ENCODE measurements at places on chromosomes 5 and 9. TPM values are rescaled to one million over a fixed set of nuclear protein-coding genes. Genes with fewer than 3 reads are reported as not detected.
A peak's percentile ranks its signal among the peaks of the same experiment; 100 is the strongest.

MYOT gene
- 0.83 TPM for total RNA-seq

GRCh38 chr9:77019236-77019925, at the start of gene FOXB2:
Gene FOXB2, plus strand, starts transcription at chr9:77019655. Its CDS starts 0 bp downstream, at chr9:77019655.
- DNase-seq: no peak
- no peaks in the 10 kb centered on the region for H3K27me3 ChIP-seq
- H3K4me3 ChIP-seq: no peak within 1 kb of the TSS

EIF4EBP3 gene
- 13.3 TPM for total RNA-seq

ABO gene
- total RNA-seq: 27.7 TPM

SLC36A3 gene
- total RNA-seq: not detected

- H3K27me3 ChIP-seq: no peaks in the 10 kb centered on the region
- H3K36me3 ChIP-seq: no peaks in the 10 kb centered on the region
- H3K4me3 ChIP-seq: no peak overlapping the region
- H3K4me1 ChIP-seq: no peaks in the 10 kb centered on the region
Measured at GRCh38 chr5:135426102-135427082, 20.8 kb downstream of the DCANP1 start.

DNA sequence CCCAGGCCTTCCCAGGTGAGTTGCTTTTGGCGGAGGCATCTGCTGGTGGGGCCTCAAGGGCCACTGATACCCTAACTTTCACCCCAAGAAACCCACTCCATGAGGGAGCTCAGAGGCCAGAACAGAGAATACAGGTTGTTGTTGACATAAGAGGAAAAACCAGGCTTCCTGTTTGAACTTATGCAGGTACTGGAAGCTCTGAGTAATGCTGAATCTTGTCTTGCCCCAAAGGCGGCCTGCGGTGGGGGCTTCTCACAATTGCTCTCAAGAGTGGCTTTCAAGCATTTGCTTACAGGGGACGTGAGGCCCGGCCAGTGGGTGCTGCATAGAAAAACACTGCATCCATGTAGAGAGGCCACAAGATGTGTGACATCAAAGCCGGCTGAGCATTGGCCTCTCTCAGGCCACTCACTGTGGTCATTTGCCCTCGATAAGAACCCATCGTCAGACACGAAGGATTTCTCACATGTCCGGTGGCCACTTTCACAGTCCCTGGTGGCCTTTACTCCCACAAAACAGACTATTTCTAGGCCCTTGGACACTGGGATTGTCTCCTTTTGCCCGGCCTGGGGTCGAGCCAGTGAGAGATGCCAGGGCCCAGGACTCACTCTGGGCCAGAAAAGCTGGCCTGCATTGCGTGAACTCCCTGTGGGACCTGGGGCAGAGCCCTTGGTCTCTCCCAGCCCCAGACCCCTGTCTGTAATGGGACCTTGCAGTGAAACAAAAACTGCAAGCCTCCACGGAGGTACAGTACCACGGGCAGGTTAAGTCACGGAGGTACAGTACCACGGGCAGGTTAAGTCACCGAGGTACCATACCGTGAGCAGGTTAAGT, 34.5 kb upstream of the TCF7 start:
- no peak for DNase-seq
- no peak overlapping the region for H3K27ac ChIP-seq
- no peak overlapping the region for H3K4me3 ChIP-seq

EXOSC3 gene
- 32.8 TPM for total RNA-seq

C5orf52 gene
- not detected for total RNA-seq

GRCh38 chr5:151298063-151298855, 5.3 kb downstream of the SLC36A3 start:
- no peaks in the 10 kb centered on the region for H3K4me1 ChIP-seq
- H3K36me3 ChIP-seq: no peaks in the 10 kb centered on the region
- no peak for DNase-seq
- no peaks in the 10 kb centered on the region for H3K27me3 ChIP-seq
- no peak overlapping the region for H3K4me3 ChIP-seq
- no peak overlapping the region for H3K27ac ChIP-seq

DNA sequence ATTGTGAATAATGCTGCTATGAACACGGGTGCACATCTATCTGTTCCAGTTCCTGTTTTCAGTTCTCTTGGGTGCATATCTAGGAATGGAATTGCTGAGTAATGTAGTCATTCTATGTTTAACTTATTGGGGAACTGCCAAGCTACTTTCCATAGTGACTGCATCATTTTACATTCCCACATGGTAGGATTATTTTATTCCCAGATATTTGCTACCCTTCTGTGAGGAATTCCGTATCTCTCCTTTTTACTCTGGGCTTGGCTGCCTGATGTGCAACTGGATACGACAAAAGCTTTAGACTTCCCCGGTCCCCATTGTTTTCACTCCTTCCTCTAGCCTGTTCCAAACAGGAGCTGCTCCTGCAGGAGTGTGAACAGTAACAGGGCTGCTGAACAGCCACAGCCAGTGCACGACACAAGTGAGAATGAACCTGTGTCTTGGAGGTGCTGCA, 7.2 kb downstream of the TAS2R1 start:
- H3K27ac ChIP-seq: no peak overlapping the region
- no peaks in the 10 kb centered on the region for H3K36me3 ChIP-seq
- H3K4me1 ChIP-seq: peaks cover 1% of the 10 kb centered on the region
- no peak overlapping the region for H3K4me3 ChIP-seq
- no peaks in the 10 kb centered on the region for H3K27me3 ChIP-seq

SMIM33 gene
- not detected for total RNA-seq

UNC13B gene
- total RNA-seq: 11.9 TPM

INSL4 gene
- not detected for total RNA-seq

DNA sequence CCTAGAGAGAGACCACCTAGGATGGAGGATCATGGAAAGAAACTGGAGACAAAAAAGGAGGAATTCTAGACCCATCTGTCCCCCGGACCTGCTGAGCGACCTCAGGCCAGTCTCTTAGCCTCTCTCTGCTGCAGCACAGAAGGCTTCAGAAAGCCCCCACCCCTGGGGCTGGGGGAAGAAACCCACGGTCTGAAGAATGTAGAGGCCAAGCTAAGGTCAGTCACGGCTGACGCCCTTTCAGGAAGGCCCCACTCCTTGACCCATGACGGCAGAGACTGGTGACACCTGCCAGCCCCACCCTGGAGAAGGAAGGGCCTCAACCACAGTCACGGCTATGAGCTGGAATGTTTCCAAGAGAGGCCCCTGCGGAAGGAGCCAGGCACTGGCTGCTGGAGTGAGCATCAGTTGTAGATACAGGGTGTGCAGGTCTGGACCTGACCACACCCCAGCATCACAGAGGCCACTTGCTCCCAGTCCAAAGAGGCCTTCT, 120.5 kb upstream of the BOD1 start:
- H3K36me3 ChIP-seq: no peaks in the 10 kb centered on the region
- H3K4me1 ChIP-seq: no peaks in the 10 kb centered on the region
- H3K27me3 ChIP-seq: no peaks in the 10 kb centered on the region

GRCh38 chr9:25570802-25571201, 107.4 kb downstream of the TUSC1 start:
- H3K4me3 ChIP-seq: no peak overlapping the region
- no peaks in the 10 kb centered on the region for H3K27me3 ChIP-seq
- no peaks in the 10 kb centered on the region for H3K36me3 ChIP-seq
- no peak overlapping the region for H3K27ac ChIP-seq
- no peaks in the 10 kb centered on the region for H3K4me1 ChIP-seq

RELL2 gene
- 1.7 TPM for total RNA-seq

GRCh38 chr9:74078647-74079046, 418.5 kb upstream of the RORB start:
- DNase-seq: no peak
- no peaks in the 10 kb centered on the region for H3K27me3 ChIP-seq
- H3K4me3 ChIP-seq: no peak overlapping the region
- H3K4me1 ChIP-seq: no peaks in the 10 kb centered on the region
- H3K36me3 ChIP-seq: no peaks in the 10 kb centered on the region

- H3K36me3 ChIP-seq: no peaks in the 10 kb centered on the region
- no peaks in the 10 kb centered on the region for H3K27me3 ChIP-seq
- H3K27ac ChIP-seq: no peak overlapping the region
Measured at GRCh38 chr9:112439171-112439570, 47.5 kb upstream of the KIAA1958 start.

DNA sequence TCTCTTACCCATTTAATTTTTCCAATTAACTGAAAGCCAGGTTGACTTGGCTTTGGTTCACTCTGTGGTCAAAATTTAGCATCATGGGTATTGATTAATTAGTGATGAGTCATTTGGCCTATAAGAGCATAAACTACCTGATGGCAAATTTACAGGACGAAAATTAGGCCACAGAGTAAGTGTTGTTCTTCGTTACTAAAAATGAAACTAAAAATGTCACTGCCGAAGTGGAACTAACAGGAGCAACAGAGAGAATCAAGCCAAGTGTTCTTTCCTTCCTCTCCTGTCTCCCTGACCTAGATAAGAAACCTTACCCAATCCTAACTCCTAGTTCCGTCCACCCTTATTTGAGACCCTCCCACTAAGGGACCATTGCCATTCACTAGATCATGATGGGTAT, 176.9 kb downstream of the RAB3C start:
- no peaks in the 10 kb centered on the region for H3K27me3 ChIP-seq
- H3K4me1 ChIP-seq: no peaks in the 10 kb centered on the region
- H3K4me3 ChIP-seq: peak overlapping the region; percentile 28
- DNase-seq: no peak
- H3K27ac ChIP-seq: no peak overlapping the region

GRCh38 chr5:142478113-142478512, 153.3 kb upstream of the SPRY4 start:
- H3K36me3 ChIP-seq: no peaks in the 10 kb centered on the region
- H3K27me3 ChIP-seq: no peaks in the 10 kb centered on the region
- H3K4me3 ChIP-seq: no peak overlapping the region
- H3K4me1 ChIP-seq: no peaks in the 10 kb centered on the region
- H3K27ac ChIP-seq: no peak overlapping the region
- DNase-seq: no peak

DNA sequence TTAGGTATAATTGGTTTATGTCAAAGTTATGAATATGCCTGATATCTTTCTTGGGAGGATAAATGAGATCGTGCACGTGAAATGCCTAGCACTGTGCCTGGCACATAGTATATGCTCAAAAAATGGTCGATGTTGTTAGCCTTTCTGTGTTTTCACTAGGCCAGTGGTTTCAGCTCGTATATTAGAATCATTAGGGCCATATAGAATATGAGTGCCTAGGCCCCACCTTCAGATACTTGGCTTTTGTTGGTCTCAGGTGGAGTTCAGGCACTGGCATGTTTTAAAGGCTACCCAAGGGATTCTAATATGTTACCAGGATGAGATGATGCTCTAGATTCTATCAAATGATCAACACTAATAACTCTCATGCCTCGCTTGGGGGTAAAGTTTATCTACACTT, 56.8 kb downstream of the ELL2 start:
- H3K27me3 ChIP-seq: no peaks in the 10 kb centered on the region
- no peak overlapping the region for H3K27ac ChIP-seq
- H3K4me1 ChIP-seq: peaks cover 11% of the 10 kb centered on the region
- H3K36me3 ChIP-seq: no peaks in the 10 kb centered on the region

IL3 gene
- total RNA-seq: not detected

GRCh38 chr5:2278825-2279456, 396.2 kb upstream of the IRX4 start:
- H3K27me3 ChIP-seq: no peaks in the 10 kb centered on the region
- H3K27ac ChIP-seq: no peak overlapping the region
- H3K4me3 ChIP-seq: no peak overlapping the region

GRCh38 chr5:151694035-151694485, 7.3 kb upstream of the SPARC start:
- peaks cover 4% of the 10 kb centered on the region for H3K4me1 ChIP-seq
- no peaks in the 10 kb centered on the region for H3K36me3 ChIP-seq
- DNase-seq: no peak
- no peak overlapping the region for H3K4me3 ChIP-seq
- no peak overlapping the region for H3K27ac ChIP-seq
- no peaks in the 10 kb centered on the region for H3K27me3 ChIP-seq

DNA sequence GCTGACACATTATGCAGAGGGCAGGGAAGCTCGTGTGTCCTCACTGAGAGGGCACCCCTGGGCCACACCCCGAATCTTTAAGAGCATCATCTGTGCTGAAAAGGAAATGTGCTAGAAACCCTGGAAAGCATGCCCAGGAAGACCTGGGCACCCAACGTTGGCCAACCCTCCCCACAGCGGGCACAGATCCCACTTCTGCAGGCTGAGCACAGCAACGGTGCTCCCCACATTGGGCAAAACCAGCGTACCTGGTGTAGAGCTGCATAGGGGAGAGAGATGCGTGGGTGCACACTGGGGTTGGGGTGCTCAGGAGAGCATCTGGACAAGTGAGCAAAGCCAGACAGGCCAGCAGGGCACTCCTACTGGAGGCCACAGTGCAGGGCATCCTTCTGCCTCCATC, 32.6 kb downstream of the ROR2 start:
- H3K27me3 ChIP-seq: no peaks in the 10 kb centered on the region
- no peak for DNase-seq
- no peaks in the 10 kb centered on the region for H3K36me3 ChIP-seq
- no peak overlapping the region for H3K4me3 ChIP-seq
- peaks cover 5% of the 10 kb centered on the region for H3K4me1 ChIP-seq

GDF9 gene
- total RNA-seq: not detected

DNA sequence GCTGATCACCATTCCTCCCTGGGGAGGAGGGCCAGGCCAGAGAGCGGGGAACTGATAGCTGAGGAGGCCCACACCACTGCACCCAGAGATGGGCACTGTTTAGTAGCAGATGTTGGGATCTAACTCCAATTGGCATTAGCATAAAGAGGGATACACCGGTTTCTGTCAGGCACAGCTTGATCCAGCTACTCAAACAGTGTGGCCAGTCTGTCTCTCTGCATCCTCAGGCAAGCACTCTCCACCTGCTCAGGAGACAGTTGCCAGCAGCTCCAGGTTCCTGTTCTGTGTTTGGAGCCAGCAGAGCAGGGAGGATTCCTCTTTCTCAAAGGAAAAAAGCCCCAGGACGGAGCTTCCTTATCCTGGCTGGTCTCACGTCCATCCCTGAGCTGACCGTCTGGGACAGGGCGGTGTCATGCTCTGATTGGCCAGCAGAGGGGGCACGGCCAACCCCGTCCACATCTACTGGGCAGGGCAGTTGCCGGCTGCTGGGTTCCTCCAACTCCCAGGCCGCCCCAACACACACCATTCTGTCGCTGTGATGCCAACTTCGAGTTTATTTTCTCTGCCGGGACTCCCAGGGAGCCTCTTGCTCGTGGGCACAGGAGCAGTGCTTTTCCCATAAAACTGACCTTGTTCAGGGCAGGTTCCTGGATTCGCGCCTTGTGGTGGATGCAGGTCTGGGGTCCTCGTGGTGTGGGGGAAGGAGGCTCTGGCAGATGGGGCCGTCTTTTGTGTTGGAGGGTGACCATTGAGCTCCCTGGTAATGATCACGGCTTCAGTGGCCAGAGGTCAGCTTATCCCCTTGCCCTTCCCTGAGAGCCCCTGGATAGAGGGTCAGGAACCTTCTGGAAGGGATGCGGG, 47.9 kb downstream of the COL5A1 start:
- DNase-seq: peak; percentile 76
- no peak overlapping the region for H3K4me3 ChIP-seq
- peaks cover 5% of the 10 kb centered on the region for H3K4me1 ChIP-seq

DNA sequence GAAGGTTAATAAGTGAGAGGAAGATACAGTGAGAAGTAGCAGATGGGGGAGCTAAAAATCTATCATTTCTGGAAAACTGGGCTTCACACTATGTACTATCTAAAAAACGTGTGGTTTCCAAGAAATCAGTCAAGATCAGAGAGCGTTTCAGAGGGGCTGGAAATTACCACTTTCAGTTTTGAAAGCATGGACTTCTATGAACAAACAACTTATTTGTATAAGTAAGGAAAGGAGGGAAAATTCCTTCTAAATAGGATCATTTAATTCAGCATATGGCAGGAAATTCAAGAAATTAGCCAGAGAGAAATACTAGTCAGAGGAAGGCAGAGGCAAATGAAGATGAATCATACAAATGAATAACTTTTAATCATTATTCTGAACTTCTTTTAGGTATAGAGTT, 11.3 kb downstream of the TNC start:
- H3K27ac ChIP-seq: no peak overlapping the region
- no peak for DNase-seq
- no peaks in the 10 kb centered on the region for H3K27me3 ChIP-seq
- no peaks in the 10 kb centered on the region for H3K36me3 ChIP-seq

- DNase-seq: no peak
- H3K4me3 ChIP-seq: no peak overlapping the region
- no peak overlapping the region for H3K27ac ChIP-seq
- H3K36me3 ChIP-seq: no peaks in the 10 kb centered on the region
Measured at GRCh38 chr9:13915591-13916301, 398.2 kb downstream of the NFIB start.
